Jurkat, Clone E6-1 (cell line): ENCODE measurements at places on chromosomes 4 and X.

GRCh38 chr4:112637552-112637866 is 566 bp downstream of the LARP7 start:
- no peak for DNase-seq

GRCh38 chr4:183503497-183504063 is 1.3 kb upstream of the ING2 start:
- peak; percentile 46 for DNase-seq

DNA sequence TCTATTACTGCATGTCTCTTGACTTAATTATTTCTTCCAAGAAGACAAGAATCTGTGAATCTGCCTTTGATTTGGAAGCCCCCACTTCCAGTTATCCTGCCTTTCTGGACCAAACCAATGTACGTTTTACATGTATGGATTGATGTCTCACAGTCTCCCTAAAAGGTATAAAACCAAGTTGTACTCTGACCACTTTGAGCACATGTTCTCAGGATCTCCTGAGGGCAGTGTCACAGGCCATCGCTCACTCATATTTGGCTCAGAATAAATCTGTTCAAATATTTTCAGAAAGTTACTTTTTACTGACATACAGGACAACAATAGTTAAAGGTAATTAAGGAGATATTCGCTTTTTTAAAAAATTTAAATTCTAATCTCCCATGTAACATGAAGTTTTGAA is 188.6 kb upstream of the CPXCR1 start:
- no peak for DNase-seq

- no peak for DNase-seq
Measured at GRCh38 chrX:37986893-37987292, 19.5 kb upstream of the SYTL5 start.

- DNase-seq: no peak
Measured at GRCh38 chr4:83272900-83273299, 11.7 kb downstream of the COQ2 start.
